ENCODE measurements at places on chromosomes 16 and 17.

GRCh38 chr17:3739422-3740124 lies 15.9 kb downstream of the HASPIN start:
- no peak for DNase-seq

- no peak for DNase-seq
These were observed at the start of gene SLC38A8 for GRCh38 chr16:84042308-84042878. TSS of gene SLC38A8 (minus strand) at chr16:84042795. CDS start at chr16:84042157, 638 bp downstream.

GRCh38 chr17:43220511-43221125 lies 7.8 kb downstream of the CCDC200 start:
- no peak for DNase-seq

- DNase-seq = no peak
These were observed 477 bp downstream of the CFAP20 start for GRCh38 chr16:58128711-58129096.

DNA sequence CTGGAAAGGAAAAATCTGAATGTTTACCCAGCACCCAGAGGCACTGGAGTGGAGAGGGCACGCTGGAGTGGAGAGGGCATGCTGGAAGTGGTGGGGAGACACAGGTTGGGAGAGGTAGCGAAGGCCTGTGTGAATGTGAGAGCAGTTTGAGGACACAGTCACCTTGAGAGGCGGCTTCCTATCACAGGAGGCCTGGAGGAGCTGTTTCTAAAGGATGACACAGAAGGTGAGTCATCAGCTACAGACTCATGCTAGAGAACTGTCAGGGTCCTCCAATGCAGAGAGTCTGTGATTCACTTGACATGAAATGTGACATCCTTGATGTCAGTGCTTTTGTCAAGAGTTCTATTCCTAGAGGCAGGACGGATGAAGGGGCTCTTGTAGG lies 13.8 kb downstream of the CTRL start:
- no peak for DNase-seq
